B cell (primary cell): ENCODE measurements at places on chromosomes 16 and 17. TPM values are rescaled to one million over a fixed set of nuclear protein-coding genes. Genes with fewer than 3 reads are reported as not detected.
A peak's percentile ranks its signal among the peaks of the same experiment; 100 is the strongest.

DNA sequence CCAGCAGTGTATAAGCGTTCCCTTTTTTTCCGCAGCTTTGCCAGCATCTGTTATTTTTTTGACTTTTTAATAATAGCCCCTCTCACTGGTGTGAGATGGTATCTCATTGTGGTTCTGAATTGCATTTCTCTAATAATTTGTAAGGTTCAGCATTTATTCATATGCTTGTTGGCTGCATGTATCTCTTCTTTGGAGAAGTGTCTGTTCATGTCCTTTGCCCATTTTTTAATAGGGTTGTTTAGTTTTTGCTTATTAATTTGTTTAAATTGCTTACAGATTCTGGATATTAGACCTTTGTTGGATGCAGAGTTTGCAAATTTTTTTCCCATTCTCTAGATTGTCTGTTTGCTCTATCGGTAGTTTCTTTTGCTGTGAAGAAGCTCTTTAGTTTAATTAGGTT, 26.9 kb downstream of the PHKB start:
- no peak overlapping the region for H3K4me3 ChIP-seq
- peaks cover 10% of the 10 kb centered on the region for H3K36me3 ChIP-seq
- H3K27ac ChIP-seq, result no peak overlapping the region
- DNase-seq, result no peak
- H3K4me1 ChIP-seq, result peaks cover 24% of the 10 kb centered on the region

DNA sequence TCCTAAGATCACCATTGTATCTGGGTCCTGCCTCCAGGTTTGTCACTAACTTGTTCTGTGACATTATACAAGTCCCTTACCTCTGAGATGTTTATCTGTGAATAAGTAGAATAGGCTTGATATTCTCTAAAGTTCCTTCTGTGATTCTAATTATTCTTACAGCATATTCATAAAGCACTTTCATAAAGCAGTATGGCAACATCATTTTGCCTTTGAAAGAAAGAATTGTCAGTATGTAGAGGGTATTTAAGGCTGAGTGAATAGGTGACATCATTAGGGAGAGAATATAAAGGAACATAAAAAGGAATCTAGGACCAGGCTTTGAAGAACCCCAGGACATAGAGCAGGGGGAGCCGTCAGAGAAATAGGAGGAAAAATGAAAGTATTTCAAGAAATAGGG, 15.6 kb downstream of the VMP1 start:
- no peak overlapping the region for H3K4me3 ChIP-seq
- no peaks in the 10 kb centered on the region for H3K4me1 ChIP-seq
- no peak for DNase-seq
- H3K27ac ChIP-seq, result no peak overlapping the region

DNA sequence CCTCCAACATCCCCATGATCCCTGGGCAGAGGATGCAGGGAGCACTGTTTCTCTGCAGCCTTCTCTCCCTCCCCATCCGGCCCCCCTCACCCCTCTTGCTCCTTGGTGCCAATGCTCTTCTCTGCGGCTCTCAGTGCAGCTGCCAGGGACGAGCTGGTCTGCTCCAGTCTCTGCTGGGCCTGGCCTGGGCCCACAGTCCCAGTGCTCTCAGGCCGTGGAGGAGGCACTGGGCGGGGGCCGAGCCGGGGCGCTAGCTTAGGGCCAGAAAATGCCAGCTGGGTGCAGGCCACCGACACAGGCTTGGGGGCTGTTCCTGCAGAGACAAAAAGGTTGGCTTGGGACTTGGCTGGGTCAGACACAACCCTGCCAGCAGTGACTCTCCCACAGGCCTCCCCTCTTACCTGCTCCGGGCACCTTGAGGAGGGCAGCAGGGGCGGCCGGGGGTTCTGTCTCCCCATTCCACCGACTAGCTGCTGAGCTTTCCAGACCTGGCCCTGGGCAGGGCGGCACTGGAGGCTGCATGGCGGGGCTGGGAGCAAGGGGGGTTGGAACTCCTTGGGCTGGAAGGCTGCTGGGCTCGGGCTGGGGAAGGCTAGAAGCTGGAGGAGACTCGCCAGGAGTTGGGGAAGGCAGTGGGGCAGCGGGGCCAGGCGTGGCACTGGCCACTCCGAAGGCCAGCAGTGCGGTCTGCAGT, 13.8 kb downstream of the CASKIN2 start:
- H3K27ac ChIP-seq, result no peak overlapping the region
- no peak overlapping the region for H3K4me3 ChIP-seq
- no peaks in the 10 kb centered on the region for H3K4me1 ChIP-seq
- DNase-seq, result no peak
- no peaks in the 10 kb centered on the region for H3K27me3 ChIP-seq

GRCh38 chr16:78340590-78340989, 241.1 kb downstream of the WWOX start:
- DNase-seq, result no peak
- no peak overlapping the region for H3K4me3 ChIP-seq
- H3K27ac ChIP-seq, result no peak overlapping the region
- H3K27me3 ChIP-seq, result no peaks in the 10 kb centered on the region
- H3K36me3 ChIP-seq, result no peaks in the 10 kb centered on the region

KRTAP1-5 gene
- total RNA-seq, result not detected in 2 replicates

DNA sequence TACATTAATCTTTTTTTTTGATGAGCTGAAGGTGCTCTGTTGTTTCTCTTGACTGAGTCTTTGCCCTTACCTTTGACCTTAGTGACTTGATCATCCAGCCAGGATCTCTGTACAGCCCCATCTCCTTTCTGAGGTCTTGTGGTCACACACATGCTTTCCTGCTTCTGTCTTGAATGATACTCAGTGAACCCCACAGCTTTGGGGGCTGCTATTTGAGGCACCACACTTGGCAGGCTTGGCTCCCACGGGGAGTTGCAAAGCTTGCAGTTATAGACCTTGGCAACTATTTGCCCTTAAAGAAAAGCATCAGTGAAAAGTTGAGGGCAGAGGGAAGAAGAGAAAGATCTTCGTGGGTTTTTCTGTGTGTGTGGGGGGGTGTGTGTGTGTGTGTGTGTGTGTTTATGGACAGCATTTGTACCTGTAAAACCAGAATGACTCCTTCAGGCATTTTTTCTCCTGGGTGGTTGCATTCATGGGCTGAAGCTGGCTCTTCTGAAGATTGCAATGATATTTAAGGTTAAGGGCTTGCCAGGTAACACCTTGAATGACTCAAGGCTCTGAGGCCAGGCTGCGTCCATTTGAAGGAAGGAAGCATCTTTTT, 101.6 kb downstream of the MSI2 start:
- H3K27ac ChIP-seq, result peak overlapping the region; percentile 43
- peaks cover 2% of the 10 kb centered on the region for H3K36me3 ChIP-seq
- H3K4me3 ChIP-seq, result no peak overlapping the region
- peak; percentile 36 for DNase-seq
- no peaks in the 10 kb centered on the region for H3K27me3 ChIP-seq

- H3K36me3 ChIP-seq, result no peaks in the 10 kb centered on the region
- H3K27ac ChIP-seq, result no peak overlapping the region
- H3K4me3 ChIP-seq, result no peak overlapping the region
- H3K27me3 ChIP-seq, result peaks cover 11% of the 10 kb centered on the region
Measured at GRCh38 chr17:35164716-35165115, 17.1 kb downstream of the UNC45B start.

DNA sequence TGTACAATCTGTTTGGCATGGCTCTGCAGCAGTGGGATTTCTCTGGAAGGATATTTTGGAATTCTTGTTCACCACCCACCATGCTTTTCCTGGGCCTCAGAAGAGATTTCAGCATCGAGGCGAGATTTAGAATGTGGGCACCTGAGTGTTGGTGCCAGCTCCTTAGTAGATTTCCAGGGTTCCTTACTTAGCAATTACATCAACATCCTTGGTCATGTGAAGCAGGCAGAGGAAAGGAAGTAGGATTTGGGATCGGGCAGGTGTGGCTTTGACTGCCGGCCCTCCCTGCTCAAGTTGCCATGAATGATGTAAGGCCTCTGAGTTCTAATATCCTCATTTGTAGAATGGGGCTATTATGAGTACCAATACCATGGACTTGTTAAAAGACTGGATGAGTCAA, 13.1 kb upstream of the RBFOX1 start:
- no peak for DNase-seq
- no peaks in the 10 kb centered on the region for H3K27me3 ChIP-seq
- no peak overlapping the region for H3K4me3 ChIP-seq
- no peaks in the 10 kb centered on the region for H3K4me1 ChIP-seq

GRCh38 chr16:75081179-75081859, 35.3 kb downstream of the LDHD start:
- H3K27ac ChIP-seq, result no peak overlapping the region
- H3K27me3 ChIP-seq, result peaks cover 25% of the 10 kb centered on the region
- H3K36me3 ChIP-seq, result no peaks in the 10 kb centered on the region
- no peak overlapping the region for H3K4me3 ChIP-seq

SP2 gene
- 32.5 and 35.4 TPM in 2 replicates for total RNA-seq

PGP gene
- total RNA-seq, result 15.1 and 16.5 TPM in 2 replicates

DNA sequence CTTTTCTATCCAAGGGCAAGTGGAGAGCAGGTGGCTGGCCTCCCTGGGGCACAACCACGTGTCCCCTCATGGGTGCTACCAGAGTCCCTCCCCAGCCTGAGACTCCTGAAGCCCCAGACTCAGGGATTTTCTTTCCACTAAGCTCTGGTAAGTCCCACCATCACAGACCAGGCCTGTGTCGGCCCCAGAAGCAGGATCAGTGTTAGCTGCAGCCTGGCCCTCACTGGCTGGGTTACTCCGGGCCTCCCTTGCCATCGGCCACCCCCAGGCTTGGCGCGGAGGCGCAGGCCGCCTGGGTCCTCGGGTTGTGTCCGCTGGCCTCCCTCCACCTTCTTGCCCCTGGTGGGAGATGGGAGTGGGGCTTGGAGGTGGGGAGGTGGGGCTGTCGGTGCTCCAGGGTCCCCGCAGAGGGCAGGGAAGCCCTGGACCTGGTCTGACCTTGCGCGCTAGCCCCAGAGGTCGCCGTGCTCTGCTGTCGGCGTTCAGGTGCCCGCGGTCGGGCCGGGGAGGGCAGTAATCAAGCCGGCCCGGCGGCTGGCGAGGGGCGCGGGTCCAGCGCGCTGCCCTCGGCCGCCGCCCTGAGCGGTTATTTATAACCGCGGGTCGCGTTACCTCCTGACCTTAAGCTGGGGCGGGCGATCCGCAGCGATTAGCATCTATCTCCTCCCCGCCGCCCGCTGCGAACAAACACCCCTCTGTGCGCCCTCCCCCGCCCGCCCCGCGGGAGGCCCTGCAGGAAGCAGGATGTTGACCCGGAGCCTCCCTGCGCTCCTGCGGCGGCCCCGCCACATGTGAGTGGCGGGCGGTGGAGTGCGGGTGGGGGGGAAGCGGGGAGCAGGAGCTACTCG, 78.1 kb upstream of the TOB1 start:
- no peak overlapping the region for H3K27ac ChIP-seq
- no peak for DNase-seq
- H3K4me1 ChIP-seq, result peaks cover 10% of the 10 kb centered on the region
- no peaks in the 10 kb centered on the region for H3K27me3 ChIP-seq
- H3K4me3 ChIP-seq, result peak overlapping the region; percentile 48

SCARF1 gene
- 3.4 and 3.7 TPM in 2 replicates for total RNA-seq

DNA sequence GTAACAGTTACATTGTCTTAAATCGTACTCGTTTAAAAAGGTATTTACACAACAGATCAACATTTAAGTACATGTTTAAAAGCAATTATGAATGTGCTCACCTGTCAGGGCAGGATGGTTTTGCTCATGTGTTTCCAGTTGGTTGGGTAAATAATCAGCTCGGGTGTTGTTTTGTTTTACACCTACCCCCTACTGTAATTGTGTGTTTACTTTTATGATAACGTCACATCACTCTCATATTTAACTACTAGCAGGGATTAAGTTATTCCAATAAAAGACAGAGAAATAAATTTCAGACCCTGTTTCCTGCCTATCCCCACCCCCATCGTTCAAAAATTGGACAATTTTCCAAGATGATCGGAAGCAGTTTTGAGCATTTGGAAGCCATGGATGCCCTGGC, 390.2 kb downstream of the SEC14L1 start:
- H3K4me3 ChIP-seq, result no peak overlapping the region
- peaks cover 15% of the 10 kb centered on the region for H3K4me1 ChIP-seq
- no peak overlapping the region for H3K27ac ChIP-seq
- DNase-seq, result no peak
- no peaks in the 10 kb centered on the region for H3K27me3 ChIP-seq

DNA sequence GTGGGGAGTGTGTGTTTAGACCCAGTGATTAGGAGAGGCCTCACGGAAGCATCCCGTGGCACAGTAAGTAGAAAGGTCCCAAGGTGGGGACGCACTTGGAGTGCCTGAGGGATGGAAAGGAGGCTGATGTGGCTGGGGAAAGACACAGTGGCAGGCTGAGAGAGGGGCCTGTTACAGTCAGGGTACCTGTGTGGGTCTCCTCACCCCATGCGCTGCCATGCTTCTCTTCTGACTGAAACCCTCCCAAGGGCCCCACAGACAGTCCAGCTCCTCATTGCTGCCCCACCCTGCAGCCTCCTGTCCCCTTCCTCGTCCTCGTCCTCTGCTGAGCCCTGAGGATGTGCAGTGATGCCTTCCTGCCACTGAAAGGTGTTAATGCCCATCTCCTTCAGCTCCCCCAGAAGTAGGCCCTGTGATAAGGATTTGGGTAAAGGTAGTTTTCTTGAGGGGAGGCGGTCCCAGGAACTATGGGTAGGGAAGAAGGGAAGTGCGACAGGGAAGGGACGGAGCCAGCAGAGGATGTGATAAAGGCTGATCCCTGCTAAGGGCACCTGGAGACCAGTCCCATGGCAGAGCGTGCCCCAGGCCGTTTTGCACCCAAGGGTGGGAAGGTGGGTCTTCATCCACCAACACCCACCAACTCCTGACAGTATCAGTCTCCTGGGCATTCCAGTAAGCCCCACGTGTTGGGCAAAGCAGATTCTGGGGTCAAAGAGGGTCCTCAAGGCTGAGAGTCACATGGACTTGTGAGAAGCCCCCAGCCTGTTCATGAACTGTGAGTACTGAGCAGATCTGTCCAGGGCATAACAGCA, 237.2 kb downstream of the GSG1L start:
- no peaks in the 10 kb centered on the region for H3K27me3 ChIP-seq
- H3K4me3 ChIP-seq, result no peak overlapping the region
- no peaks in the 10 kb centered on the region for H3K4me1 ChIP-seq

- DNase-seq, result peak; percentile 55
- H3K4me1 ChIP-seq, result peaks cover 7% of the 10 kb centered on the region
- peak overlapping the region; percentile 70 for H3K4me3 ChIP-seq
- H3K36me3 ChIP-seq, result no peaks in the 10 kb centered on the region
Measured at GRCh38 chr17:45052052-45052772, 780 bp upstream of the DCAKD start.

GRCh38 chr16:87583453-87584131, 18.7 kb upstream of the JPH3 start:
- no peak overlapping the region for H3K4me3 ChIP-seq
- no peaks in the 10 kb centered on the region for H3K27me3 ChIP-seq
- no peak for DNase-seq
- no peaks in the 10 kb centered on the region for H3K4me1 ChIP-seq
- H3K27ac ChIP-seq, result no peak overlapping the region

KRT24 gene
- not detected in 2 replicates for total RNA-seq

DNA sequence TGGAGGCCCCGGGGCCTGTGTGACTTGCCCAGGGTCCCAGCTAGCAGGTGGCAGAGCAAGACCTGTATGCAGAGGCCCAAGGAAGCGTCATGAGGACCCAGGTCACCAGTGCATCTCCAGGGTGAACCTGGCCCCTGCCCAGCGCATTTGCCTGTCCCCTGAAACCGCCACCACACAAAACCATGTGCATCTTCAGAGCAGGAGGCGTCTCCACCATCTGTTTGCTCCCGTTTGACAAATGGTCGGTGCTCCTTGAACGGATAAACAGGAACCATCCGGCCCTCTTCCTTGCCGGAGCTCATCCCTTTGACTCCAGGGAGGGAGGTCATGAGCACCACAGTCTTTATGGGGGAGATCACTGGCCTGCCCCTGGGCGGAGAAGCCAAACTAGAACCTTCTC, 62.5 kb downstream of the JPH3 start:
- H3K4me1 ChIP-seq, result no peaks in the 10 kb centered on the region
- H3K36me3 ChIP-seq, result no peaks in the 10 kb centered on the region
- no peak overlapping the region for H3K4me3 ChIP-seq
- no peak overlapping the region for H3K27ac ChIP-seq
